Ecto neural progenitor cell (in vitro differentiated cells): ENCODE measurements at places on chromosomes 6 and 20.

GRCh38 chr6:33008944-33009861 lies at the start of gene HLA-DOA:
TSS of gene HLA-DOA (minus strand) at chr6:33009591.
- DNase-seq, result peak; percentile 83

GRCh38 chr6:125031385-125031784 lies 69.1 kb downstream of the RNF217 start:
- DNase-seq, result no peak

GRCh38 chr6:83556871-83557270 lies 44.5 kb downstream of the PRSS35 start:
- no peak for DNase-seq

DNA sequence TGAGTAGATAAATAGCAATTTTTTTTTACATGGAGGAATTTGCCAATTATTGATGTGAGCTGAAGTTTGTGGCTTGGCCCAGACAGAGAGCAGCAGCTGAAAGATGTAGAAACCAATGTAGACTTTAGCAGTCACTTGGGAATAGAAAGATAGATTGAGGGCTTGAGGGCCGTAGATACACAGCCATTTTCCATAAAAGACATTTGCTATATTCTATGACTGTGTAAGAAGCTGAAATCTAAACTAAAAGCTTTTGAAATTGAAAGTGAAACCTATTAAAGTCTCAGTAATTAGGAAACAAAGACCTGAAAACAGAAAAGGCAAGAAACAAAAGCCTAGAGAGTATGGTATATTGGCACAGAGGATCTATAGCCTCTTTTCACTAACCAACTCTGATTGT lies 332.7 kb downstream of the CENPW start:
- DNase-seq, result no peak

DNA sequence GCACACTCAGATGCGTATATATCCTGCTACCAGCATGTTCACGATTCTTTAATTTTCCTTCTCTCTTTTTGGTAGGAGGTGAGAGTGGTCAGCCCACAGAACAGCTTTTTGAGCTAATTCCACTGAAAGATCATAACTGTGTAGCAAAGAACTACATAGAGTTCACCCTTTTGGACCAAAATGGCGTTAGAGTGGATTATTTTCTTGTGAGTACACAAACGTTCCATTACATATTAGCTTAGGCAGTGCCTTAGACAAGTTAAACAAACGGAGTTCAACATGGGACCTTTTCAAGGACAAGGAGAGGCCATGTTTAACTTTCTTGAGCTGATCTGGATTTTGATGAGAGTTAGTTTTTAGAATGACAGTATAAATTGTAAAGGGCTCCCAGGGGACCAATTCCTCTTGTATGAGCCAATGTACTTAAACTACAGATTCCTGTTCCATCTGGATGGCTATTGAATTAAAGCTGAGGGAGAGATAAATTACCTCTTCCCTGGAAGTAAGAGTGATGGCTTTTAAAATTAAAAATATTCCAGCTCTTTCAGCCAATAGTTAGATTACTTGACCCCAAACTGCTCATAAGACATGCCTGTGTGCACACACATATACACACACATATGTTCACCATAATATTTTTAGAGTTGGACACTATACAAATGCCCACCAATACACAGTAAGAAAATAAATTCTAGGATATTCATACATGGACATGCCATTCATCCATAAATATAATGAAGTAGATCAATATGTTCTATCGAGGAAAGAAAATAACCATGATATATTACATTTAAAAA lies 25.6 kb upstream of the ARMH2 start:
- DNase-seq, result no peak
